Brain pericyte (primary cell): ENCODE measurements at places on chromosomes 7 and 10.

GRCh38 chr7:6641305-6642035 is 4.4 kb downstream of the ZNF316 start:
- DNase-seq: no peak

DNA sequence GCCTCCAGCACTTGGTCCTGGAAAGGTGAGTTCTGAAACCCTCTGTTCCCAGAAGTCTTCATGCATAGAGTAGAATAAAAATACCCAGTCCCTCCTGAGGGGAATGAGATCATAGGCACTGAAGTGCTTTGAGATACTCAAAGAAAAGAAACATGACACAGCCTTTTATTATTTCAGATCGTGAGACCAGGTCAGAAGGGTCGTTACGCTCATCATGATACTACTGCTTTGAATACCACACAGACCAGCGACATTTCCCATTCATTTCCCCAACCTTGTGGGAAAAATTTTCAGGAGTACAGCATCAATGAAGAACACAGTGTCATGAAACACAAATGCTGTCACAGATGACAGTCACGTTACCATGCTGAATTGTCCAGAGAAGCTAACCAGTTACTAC is 15.0 kb downstream of the CLRN3 start:
- DNase-seq: no peak

- DNase-seq: no peak
Observed at GRCh38 chr7:48634116-48634632, 290.2 kb upstream of the CDC14C start.

DNA sequence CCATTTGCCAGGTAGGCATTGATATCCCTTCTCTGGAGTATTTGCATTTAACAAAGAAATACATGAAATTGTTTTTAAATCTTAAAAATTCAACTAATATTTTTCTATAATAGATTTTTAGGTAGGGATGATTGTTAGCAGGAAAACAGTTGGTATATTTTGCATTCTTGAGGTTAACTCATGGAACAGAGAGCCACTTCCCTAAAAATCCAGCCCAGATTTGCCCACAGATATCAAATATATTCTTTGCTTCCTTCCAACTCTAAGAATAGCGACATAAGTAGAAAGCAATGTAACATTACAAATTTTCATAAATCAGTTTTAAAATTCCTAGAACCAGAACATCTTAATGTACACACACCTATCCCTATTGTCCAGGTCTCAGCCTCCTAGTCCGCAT is 45.0 kb upstream of the ANLN start:
- no peak for DNase-seq

DNA sequence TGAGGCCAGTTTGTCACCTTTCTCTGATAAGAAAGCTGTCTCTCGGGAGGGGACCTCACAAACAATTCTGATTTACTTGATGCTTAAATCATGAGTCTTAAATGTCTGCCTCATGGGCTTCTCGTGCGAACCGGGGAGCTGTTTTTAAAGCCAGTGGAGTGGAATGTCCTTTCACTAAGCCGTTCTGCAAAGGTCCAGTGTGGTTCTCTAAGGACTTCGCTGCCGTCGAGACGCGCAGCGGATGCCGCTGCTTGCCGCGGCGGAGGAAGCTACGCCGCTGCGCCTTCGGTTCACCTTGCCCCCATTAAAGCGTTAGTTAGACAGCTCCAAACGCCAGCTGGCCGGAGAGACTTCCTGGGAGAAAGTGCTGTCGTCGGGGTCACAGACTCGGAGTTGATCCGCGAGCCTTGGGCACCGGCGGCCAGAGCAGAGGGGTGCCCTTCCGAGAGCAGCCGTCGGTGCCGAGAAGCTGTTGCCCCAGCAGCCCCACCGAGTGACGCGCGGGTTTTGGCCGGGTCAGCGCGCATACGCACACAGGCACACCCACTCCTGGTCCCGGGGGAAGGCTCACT is 1.3 kb upstream of the HMX3 start:
- no peak for DNase-seq

DNA sequence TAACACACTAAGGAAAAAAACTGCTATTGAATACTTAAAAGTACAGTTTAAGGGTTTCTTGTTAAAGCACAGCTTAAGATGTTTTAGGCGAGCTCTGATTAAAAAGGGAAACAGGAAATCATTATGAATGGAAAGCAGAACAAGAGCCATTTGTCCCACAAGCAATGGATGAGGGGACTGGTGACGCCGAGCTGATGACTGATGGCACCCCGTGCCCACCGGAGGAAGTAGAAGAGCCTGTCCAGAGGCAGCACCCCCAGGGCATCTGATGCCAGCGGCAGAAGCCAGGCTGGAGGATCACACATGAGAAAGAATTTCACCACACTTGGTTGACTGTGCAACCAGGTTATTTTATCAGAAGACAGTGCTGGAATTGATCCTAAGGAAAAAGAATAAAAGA is 15.0 kb upstream of the INSIG1 start:
- DNase-seq: no peak

- no peak for DNase-seq
Observed at GRCh38 chr7:39527951-39528350, 38.3 kb upstream of the YAE1 start.

GRCh38 chr7:19772841-19773760 is at the start of gene TMEM196:
Gene TMEM196, minus strand, starts transcription at chr7:19773617. Its CDS starts 921 bp downstream, at chr7:19772696.
- no peak for DNase-seq

DNA sequence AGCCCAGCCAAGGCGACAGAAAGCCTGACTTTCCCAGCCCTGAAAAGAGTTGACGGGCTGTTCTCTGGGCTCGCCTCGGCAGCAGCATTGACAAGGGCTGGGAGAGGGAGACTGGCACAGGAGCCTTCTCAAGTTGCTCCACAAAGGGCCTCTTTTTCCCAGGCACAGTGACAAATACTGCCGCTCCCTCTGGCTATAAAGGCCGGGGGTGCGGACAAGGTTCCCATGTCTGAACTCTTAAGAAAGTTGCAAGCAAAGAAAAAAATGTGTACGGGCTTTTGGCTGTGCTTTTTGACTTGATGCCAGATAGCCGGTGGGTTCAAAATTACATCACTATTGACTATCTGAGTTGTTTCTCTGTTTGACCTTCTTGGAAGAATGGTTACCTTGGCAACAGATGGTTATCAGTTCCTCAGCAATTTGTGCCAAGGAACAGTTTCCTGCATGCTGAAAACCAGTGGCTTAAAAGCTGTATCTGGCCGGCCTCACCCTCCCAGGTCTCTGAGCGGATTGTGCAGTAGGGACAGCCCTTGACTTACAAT is 115.9 kb upstream of the EEPD1 start:
- no peak for DNase-seq

DNA sequence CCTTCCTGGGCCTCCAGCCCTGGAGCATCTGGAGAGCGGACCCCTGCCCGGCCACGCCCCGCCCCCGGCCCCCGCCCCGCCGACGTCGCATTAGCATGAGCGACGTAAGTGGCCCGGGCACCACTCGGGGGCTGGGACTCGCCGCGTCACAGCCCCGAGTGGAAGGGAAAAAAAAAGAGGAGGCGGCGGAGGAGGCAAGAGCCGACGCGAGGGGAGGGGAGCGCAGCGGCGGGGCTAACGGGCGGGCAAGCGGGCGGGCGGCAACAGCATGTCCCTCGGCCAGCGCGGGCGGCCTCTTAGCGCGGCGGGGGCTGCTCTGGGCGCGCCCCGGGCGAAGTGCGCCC is at the start of gene SLC18A3:
SLC18A3 (plus strand) TSS at position 197 of the 344 bp plus-strand sequence. CDS start 431 bp downstream, outside the sequence.
- no peak for DNase-seq

DNA sequence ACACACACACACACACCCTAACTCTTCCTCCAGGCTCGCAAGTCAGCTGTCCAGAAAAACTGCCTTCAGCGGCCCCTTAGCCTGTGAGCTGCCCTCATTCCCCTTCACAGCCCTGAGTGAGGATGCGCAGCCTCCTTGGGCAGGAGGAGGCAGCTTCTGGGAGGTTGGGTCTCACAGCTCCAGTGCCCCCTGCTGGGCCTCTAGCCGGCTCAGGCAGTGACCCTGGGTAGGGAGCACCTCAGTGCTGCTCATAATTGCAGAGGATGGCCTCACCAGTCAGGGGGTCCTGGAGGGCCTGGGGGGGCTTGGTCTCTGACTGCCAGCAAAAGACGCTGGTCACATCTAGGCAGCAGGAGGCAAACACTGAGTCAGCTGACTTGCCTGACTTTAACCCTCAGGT is 43.7 kb downstream of the ZNF273 start:
- DNase-seq: no peak

GRCh38 chr7:80095545-80095944 is 39.1 kb upstream of the GNAI1 start:
- no peak for DNase-seq

- DNase-seq: no peak
Observed at GRCh38 chr7:75756991-75757676, 14.9 kb downstream of the CCL26 start.

DNA sequence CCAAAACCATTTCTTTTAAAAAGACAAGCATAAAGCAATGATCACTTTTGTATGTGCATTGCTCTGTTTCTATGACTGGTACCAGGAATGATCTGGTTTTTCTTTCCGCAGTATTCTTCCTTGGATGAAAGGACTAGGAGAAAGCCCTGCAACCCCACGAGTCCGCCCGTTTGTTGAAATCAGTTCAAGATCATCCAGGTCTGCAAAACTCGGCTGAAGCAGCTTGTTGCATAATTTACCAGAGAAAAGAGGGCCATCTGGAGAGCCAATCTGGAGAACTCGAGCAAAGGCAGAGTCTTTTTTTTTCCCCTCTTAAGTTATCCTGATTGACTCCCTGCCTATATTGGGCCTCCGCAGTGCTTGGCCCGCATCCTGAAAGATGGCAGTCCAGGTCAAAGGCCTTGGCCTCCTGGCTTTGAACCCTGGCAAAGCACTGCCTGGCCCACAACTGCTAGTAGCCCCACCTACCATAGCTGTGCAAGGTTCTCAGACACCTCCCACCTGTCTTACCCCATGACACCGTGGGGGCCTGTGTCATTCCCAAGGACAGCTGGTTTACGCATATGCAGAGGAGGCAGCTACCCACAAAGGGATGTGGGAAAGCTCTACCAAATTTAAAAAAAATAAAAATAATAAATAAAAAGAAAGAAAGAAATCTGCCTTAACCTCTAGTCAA is 572.2 kb downstream of the INHBA start:
- no peak for DNase-seq

DNA sequence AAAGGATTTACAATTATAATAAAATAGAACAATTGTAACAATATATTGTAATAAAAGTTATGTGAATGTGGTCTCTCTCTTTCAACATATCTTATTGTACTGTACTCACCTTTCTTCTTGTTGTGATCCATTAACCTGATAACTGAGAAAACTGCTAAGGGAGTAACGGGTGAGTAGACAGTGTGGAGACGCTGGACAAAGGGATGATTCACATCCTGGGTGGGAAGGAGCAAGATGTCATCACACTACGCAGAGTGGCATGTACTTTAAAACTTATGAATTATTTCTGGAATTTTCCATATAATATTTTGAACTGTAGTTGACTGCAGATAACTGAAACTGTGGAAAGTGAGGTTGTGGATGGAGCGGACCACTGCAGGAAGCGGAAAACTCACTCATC is 91.2 kb upstream of the PLPP4 start:
- no peak for DNase-seq

- no peak for DNase-seq
Observed at GRCh38 chr7:134083766-134084487, 43.2 kb upstream of the LRGUK start.

GRCh38 chr10:121531076-121531829 is 67.0 kb downstream of the FGFR2 start:
- no peak for DNase-seq

DNA sequence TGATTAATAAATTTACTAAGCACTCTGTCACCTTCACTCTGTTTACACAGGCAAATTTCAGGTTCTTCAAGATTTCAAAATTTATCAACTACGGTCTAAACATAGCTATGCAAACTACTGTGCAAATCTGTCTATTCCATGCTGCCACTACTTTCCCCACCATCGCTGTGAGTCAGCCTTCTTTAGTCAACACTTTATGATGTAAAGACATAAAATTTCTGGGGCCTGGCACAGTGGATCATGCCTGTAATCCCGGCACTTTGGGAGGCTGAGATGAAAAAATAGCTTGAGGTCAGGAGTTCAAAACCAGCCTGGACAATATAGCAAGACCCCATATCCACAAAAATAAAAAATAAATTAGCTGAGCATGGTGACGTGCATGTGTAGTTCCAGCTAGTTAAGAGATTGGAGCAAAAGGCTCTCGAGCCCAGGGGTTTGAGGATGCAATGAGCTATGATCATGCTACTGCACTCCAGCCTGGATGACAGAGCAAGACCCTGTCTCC is 42.6 kb downstream of the CNOT4 start:
- no peak for DNase-seq

DNA sequence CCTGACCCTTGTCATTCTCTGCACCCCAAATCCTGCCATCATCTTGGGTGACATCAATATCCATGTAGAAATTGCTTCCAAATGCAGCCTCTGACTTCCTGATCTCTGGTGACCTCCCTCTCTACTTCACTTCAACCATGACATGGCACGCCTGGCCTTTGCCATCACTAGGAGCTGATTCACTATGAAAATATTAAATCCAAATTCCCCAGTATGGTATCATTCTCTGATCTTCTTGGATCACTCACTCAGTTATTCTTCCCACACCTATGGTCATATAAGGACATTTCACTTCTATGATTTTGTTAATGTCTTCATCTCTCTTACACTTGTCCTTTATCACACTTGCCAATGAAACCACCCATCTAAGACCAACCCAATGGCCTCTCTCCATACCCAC is 73.7 kb upstream of the ODAD2 start:
- DNase-seq: no peak

DNA sequence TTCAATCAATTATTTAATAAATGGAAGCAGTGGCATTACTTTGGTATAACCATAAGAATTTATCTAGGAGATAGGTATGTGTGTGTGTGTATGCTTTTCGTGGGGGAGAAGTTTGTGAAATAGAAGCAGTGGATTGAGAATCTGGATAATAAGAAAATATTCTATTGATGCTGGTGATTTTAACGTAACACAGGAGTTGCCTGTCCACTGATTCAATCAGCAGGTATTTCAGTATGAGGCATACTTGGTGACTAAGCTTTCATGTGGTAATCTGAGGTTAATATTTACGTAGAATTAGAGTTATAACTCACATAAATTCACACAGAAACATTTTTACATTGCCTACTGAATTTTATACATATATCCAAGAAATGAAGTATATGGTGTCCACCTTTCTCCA is 568.0 kb downstream of the ZWINT start:
- DNase-seq: no peak

GRCh38 chr7:127946847-127947246 is 84.4 kb downstream of the LRRC4 start:
- DNase-seq: no peak

- no peak for DNase-seq
Observed at GRCh38 chr10:112120491-112120890, 63.1 kb downstream of the GPAM start.
